ENCODE measurements at places on chromosomes 12 and 14.

DNA sequence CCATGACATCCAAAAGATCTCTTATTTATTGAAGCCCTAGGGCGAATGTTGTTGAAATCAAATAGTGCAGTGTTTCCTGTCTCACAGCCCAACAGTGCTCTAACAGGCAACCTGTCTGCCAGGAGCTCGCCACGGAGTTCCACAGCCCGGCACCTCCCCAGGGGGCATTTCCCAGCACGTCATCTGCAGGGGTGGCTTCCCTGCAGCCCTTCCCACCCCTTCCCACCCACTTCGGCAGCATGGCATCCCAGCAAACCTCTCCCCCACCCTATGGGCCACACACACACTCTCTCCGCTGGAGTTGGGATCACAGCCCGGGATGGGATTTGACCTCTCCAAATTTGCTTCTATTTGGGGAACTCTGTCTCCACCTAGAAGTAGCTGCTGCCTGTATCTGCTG lies 62.7 kb upstream of the C14orf180 start:
- no peak for DNase-seq

DNA sequence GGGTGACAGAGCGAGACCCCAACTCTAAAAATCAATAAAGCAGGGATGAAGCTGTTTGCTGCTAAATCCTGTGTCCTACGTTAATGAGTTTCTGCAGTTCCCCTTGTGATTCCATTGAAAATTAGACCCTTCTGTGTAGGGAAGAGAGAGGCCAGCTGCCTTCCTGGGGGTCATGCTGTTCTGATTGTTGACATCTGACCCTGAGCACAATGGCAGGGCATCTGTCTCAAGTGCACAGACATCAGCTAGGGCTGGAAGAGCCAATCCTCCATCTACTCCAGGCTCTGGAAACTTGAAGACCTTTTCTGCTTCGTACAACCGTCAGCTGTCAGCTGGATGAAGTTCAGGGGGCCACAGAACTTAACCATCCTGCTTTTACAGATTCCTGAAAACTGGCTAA lies 10.1 kb downstream of the FBXL14 start:
- no peak for DNase-seq

- peak; percentile 33 for DNase-seq
Measured at GRCh38 chr12:13362260-13362841, 165.8 kb downstream of the EMP1 start.

DNA sequence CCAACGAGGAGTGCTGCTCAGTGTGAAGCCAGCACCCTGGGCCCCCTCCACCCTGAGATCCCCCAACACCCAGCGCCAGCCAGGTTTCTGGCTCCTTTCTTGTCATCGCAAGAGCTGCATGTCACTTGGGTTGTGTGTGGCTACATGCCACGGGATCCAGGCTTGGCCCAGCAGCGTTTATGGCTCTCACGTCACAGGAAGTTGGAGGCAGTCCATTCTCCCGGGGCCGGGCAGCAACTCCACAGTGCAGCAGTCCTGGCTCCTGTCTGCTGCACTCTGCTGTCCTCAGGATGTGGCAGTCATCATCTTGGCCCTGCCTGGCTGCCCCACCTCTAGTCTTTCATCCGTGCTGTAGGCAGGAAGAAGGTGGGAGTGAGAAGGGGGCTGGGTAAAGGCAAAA lies 78.3 kb downstream of the AACS start:
- no peak for DNase-seq

GRCh38 chr12:57816855-57817151 lies 1.7 kb downstream of the AVIL start:
- DNase-seq, result no peak

DNA sequence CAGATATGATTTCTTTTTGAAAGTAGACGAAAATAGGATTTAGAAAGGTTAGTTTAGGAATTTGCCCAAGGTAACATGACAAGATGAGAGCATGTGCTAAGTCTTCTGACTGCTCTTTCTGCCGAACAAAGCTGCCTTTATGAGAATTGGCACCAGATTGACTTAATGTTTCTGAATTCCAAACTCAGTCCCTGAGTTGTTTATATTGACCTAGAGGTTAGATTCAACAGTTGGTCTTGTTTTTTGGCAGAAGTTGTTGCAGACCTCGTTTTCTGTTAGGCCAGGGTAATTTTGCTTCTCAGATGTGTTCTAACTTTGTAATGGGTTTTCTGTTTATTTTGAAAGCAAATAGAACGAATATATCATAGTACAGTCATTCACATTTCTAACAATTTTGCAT lies 61.5 kb upstream of the LRTM2 start:
- DNase-seq, result no peak

GRCh38 chr12:2682296-2683251 lies 112.2 kb upstream of the FKBP4 start:
- no peak for DNase-seq

DNA sequence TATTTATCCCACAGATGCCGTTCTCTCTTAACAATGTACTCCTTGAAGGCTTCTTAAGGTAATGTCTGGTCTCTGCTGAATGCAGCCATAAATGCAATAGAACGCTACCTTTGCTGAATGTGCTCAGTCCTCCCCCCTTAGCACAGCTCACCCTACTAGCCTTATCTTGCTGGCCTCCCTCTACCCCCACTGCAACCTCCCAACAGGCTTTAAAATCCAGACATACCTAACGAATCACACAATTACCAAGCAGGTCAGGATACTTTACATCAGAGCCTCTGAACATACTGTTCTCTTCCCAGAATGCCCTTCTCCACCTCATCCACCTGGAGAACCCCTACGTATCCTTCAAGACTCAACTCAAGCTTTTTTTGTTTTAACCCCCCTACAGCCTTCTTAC lies 51.0 kb upstream of the CRADD start:
- no peak for DNase-seq

GRCh38 chr14:50544911-50545310 lies 12.5 kb upstream of the MAP4K5 start:
- no peak for DNase-seq

DNA sequence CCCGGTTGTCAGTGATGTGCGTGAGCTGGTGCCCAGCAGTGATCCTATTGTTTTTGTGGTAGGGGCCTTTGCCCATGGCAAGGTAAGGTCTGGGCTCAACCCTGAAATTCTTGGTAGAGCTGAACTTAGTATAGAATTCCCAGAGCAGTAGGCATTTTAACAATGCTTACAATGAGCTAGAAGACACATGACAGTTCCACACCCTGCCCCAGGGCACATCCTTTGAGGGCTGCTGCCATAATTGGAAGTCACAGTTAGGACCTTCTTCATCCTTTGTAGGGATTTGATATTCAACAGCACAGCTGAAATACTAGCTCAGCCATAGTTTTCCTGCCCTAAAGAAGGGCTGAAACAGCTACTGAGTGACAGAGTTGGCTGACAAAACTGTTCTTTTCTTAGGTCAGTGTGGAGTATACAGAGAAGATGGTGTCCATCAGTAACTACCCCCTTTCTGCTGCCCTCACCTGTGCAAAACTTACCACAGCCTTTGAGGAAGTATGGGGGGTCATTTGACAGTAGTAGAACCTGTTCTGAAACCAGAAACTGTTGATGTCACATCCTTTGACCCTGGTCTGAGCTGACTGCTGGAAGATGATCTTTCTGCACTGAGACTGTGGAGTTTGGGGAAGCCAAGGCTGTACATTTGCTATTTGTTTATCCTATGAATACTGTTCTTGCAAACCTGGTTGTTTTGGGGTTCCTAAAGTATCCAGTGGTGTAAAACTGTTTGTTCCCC lies 4.8 kb downstream of the EMG1 start:
- DNase-seq, result no peak

GRCh38 chr14:70707138-70708038 lies 65.7 kb downstream of the TTC9 start:
- peak; percentile 53 for DNase-seq

- DNase-seq, result no peak
Measured at GRCh38 chr12:124928095-124928911, 13.9 kb upstream of the UBC start.

DNA sequence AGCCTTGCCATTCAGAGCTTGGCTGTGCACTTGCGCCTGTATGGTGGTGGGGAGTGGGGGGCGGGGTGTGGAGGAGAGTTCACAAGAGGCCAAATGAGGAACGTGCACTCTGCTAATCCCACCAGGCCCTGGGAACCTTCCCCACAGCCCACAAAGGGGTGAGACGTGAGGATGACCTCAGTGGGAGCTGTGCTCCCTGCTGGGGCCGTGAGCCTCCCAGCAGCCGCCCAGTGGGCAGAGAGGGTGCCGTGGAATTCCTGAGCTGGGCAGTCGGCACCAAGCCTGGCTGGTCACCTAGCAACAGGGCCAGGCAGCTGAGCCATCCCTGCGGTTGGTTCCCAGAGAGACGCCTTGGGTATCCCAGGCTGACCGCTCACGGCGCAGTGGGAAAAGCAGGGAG lies 53.7 kb downstream of the CCNK start:
- peak; percentile 75 for DNase-seq

DNA sequence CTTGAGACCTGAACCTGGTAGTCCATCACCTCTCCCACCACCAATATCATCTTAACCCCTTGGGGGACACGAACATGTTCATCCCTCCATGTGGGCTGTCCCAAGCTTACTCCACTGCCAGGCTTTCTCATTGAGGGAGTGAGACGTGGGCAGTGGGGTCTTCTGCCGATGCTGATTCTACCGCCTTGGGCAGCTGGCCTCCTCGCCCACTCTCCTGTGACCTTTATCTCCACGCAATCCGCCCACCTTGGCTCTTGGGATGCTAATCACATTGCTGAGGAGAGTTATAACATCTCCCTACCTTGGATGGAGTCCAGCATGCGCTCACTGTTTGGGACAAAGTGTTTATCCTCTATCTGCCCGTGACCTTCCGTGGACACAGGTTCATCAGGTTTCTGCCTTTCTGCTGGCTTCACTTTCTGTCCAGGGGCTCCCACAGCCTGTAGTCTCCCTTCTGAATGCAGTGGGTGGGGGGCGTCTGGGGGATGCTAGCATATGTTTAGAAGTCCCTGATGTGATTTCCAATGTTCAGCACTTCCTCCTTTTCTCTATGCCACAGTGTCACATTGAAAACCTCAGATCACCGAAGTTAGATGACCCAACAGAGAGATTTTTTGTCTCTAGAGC lies 53.2 kb upstream of the ESRRB start:
- no peak for DNase-seq

Measured in HS-27A (cell line).